ENCODE measurements at places on chromosomes 7 and 10.
A peak's percentile ranks its signal among the peaks of the same experiment; 100 is the strongest.

- DNase-seq = no peak
Observed at GRCh38 chr7:24724451-24725190, 32.6 kb downstream of the GSDME start.

DNA sequence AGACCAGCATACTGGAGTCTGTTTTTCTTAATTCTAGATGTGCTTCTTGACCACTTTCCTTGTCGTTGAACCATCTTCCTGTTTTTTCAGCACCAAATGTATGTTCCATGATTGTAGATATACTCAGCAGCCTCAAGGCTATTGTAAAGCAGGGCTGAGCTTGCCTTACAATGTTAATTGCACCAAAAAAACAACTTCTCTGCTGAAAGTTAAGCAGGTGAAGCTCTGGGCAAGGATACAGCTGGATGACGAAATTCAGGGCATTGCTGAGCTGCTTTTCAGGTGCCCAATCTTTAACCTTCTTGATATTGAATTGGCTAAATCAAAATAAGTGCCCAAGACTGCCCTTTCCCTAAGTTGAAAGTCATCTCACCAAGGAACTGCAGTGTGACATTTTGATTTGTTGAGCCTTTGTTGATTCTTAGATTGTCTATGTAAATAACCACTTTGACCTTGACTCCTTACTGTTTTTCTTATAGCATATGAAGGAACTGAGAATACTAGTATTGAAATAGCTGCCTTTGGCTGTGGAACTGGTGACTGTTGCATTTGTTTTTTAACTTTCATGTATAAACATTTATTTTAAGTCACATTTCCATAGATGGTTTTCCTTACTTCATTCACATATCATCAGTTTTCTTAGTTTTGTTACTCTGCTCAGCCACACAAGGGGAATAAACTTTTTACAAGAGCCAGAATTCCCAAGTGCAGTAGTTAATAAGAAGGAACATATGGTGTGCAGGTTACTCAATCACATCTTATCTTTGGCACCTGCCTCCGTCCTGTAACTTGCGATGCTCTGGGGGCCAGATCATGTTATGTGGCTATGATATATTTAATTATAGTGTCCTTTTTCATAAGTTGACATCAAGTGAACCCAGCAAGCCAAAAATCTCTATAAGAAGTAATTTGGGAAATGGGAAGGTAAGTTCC is 3.1 kb downstream of the AHCYL2 start:
- no peak for DNase-seq

- DNase-seq = peak; percentile 89
Observed at GRCh38 chr10:74021248-74022055, 23.5 kb downstream of the VCL start.

DNA sequence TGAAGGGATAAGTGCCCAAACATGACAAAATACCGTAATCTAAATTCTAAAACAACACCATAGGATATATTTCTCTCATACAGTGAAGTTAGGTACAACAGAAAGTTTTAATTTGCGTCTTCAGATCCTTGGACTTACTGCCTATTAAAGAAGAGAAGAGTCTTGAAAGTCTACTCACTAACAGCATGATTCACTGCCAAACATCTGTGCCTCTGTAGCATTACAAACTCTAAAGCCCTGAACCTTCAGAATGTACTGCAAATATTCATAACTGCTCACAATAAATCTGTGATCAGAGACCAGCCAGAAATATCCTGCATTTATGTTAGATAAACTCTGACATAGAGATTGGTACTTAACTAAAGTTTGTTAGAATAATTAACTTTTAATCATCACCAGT is 365.3 kb downstream of the PARD3 start:
- no peak for DNase-seq

DNA sequence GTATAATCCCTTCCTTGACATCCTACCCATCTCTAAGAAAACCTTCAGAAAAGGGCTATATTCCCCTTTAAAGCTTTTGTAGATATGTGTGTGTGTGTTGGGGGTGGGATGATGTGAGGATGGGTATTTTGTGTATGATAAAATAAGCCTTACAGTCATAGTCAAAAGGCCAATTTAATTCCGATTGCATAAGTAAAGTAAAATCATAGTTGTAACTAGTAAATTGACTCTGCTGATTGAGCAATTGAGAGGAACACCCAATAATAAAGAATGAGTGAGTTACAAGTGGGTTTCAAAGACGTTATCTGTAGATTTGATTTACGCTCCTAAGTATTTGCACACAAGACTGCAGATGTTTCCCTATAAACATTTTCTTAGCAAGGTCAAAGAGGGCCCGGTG is 71.3 kb upstream of the ITPRID1 start:
- no peak for DNase-seq

GRCh38 chr7:51477323-51477722 is 160.7 kb upstream of the COBL start:
- no peak for DNase-seq

GRCh38 chr7:47461161-47461560 is 120.8 kb downstream of the TNS3 start:
- no peak for DNase-seq

GRCh38 chr7:40880581-40880980 is 745.8 kb downstream of the SUGCT start:
- DNase-seq = no peak

- DNase-seq = no peak
Observed at GRCh38 chr7:48621076-48621475, 303.3 kb upstream of the CDC14C start.

DNA sequence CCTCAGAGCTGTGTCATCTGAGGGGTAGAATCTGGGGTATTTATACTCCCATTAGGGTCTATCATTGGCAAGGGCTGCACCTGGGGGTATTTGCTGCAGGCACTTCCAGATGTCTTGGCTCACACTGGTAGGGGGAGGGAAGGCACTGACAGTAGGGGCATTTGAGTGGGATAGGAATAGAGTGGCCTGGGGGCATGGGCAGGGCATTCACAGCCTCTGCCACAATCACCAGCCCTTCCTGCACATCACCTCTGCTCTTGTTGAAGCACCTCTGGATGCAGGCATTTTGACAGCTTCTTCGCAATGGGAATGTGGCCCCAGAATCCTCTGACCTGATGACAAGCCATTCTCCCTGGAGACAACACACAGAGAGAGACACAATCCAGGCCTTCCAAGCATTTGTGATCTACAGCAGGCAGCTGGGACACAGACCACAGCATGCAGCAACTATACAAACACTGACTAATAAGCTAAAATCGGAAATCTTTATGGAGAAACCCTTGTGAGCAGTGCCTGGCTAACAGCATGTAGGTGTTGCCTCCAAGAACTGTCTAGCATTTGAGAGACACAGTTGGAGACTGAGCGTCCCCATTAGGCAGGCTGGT is 178.5 kb downstream of the KCNMA1 start:
- peak; percentile 30 for DNase-seq

- DNase-seq = peak; percentile 80
Observed at GRCh38 chr10:126252884-126253610, 135.2 kb downstream of the ADAM12 start.

DNA sequence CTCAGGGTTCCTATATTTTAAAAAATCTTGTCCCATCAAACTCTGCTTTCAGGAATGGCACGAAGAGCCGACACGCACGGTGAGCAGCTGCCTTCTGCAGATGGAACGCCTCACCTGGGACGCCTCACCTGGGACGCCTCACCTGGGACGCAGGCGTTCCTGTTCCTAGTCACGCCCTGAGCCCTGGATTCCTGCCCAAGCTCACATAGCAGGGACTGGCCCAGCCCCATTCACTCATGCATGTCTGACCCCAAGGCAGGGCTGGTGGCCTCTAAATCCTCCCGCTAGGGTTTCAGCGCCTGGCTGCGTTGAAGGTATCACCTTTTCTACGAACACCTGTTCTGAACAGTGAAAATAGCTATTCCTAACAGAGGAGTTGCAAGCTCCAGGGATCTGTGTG is 49.8 kb downstream of the CARD11 start:
- no peak for DNase-seq

GRCh38 chr7:114026486-114027089 is 107.8 kb upstream of the PPP1R3A start:
- peak; percentile 58 for DNase-seq

- DNase-seq = no peak
Observed at GRCh38 chr7:149773446-149774236, at the start of gene ZNF467. TSS of gene ZNF467 (minus strand) at chr7:149773588. CDS start at chr7:149771032, 2,556 bp downstream.

GRCh38 chr10:95837783-95838182 is 70.0 kb upstream of the CC2D2B start:
- DNase-seq = no peak

- DNase-seq = peak; percentile 99
Observed at GRCh38 chr7:157271991-157272324, 64.8 kb upstream of the DNAJB6 start.

DNA sequence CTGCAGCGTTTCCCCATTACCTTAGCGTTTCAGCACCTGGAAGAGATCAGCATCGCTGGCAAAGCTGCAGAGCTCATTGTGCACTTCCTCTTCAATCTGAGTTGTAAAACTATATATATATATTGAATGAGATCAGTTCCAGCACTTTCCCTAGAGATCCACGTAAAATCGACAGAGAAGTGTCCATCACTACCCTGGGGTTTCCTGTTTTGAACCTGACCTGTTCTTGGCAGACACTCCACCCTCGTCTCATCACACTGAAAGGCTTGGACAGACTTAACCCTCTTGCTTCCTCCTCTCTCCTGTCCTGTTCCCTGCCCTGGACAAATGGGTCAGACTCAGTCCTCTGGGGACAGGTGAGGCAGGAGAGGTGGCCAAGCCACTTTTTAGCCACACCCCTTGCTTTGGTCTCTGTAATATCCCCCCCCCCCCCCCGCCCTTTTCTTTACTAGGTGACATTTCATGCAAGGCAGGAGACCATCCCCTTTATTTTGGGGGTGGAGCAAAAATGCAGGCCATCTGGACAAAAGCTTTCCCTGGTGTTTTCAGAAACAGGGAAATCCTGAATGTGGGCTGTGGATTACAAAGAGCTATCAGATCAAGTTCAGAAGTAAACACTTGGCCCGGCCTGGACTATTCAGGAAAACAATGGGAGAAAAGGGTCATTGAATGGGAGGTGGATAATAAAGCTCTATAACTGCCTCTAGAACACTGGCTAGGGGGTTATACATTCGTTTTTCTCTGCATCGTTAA is 83.7 kb upstream of the KDM7A start:
- no peak for DNase-seq

DNA sequence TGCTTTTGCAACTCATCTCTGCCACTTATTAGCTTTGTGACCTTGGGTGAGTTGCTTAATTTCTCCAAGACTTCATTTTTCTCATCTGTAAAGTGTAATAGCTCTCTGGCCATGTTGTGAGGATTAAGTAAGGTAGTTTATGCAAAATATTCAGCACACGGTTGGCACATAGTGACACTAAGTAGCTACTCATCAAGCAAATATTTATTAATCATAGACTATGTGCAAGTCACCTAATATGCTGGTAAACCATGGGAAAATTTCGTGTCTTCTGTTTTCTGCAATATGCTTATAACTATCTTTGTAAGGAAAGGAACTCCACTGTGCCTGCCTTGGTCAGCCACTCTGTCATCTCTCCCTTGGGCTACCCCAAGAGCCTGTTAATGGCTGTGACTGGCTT is 50.3 kb upstream of the EGR2 start:
- peak; percentile 40 for DNase-seq

GRCh38 chr10:115606086-115606485 is 512.9 kb downstream of the ATRNL1 start:
- no peak for DNase-seq

DNA sequence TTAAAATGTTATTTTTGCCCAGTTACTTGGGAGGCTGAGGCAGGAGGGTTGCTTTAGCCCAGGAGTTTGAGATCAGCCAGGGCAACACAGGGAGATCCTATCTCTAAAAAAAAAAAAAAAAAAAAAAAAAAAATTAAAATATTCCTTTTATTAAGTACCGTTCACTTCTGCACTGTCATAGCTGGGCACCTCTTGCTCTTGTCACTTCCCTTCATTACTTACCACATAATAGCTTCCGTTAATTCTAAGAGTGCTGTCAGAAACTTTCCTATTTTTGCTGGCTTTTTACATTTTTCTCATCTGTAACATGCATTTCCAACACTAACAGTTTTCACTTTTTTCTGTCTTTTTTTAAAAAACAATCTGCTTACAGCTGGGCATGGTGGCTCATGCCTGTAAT is 132.9 kb downstream of the PIP4K2A start:
- no peak for DNase-seq

- DNase-seq = no peak
Observed at GRCh38 chr10:244227-244626, 109.0 kb downstream of the ZMYND11 start.

GRCh38 chr10:77417359-77417758 is 220.2 kb downstream of the KCNMA1 start:
- no peak for DNase-seq

- no peak for DNase-seq
Observed at GRCh38 chr10:10878963-10879362, 138.7 kb upstream of the CELF2 start.

DNA sequence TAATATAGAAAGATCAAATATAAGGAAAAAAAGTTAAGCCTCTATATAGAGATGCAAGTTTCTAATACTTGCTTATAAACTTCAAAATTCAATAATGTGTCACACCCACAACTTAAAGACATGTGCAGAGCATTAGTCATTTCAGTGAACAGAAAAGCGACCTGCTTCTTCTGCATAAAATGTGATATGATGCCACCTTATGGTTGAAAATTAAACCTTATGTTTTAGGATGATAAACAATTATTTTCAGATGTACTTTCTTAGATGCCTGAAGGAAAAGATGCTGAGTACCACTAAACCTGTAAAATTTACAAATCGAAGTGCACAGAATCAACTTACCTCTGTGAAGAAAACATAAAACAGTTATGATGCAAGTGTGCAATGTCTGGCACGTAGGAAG is 96.0 kb downstream of the MTERF1 start:
- DNase-seq = peak; percentile 80

DNA sequence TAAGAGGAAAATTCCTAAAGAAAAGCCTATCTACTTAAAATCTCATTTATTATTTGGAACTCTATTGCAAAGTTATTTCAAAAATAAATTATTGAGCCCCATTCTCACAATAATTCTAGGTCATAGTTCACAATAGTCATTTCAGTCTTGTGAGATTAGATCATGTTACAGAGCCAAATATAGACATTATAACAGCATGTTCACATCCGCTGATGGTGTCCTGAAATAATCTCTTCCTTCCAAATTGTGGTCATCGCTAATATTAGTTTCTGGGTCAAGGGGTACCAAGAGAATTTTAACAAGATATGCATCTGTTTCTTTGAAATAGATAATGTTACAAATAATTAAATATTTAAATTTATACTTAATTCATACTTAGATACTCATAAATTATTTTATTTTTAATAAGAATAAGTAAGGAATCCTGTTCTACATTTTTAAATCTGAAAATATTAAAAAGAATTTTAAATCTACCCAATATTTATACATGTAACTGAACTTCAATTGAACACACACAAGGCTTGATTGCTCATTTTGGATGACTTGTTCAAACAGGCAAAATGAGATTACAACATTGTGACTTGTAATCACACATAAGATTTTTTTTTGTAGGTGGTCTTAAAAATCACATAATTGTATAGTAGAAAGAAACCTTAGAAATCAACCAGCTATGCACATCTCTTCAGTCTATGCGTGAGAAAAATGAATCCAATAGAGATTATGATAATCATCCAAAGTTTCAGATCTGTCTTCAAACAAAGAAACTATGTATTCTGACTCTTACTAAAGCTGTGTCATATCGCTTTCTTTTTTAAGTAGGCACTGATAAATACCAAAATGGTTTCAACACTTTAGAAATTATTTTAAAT is 13.1 kb downstream of the GNAT3 start:
- peak; percentile 96 for DNase-seq

GRCh38 chr10:127580822-127581221 is 31.7 kb downstream of the NPS start:
- no peak for DNase-seq

All from bronchial epithelial cell (primary cell).